ENCODE measurements at places on chromosomes 12 and 14. TPM values are rescaled to one million over a fixed set of nuclear protein-coding genes. Genes with fewer than 3 reads are reported as not detected.

LTBP2 gene
- not detected for total RNA-seq

SLC6A15 gene
- not detected for total RNA-seq

PLEK2 gene
- total RNA-seq: not detected

TIGAR gene
- 4.8 TPM for total RNA-seq

KRT73 gene
- not detected for total RNA-seq

DDX54 gene
- 81.5 TPM for total RNA-seq

GRCh38 chr12:2944401-2945047 is 14.7 kb upstream of the TEAD4 start:
- H3K4me1 ChIP-seq: no peaks in the 10 kb centered on the region
- no peaks in the 10 kb centered on the region for H3K27me3 ChIP-seq
- no peaks in the 10 kb centered on the region for H3K36me3 ChIP-seq

- peak overlapping the region; percentile 23 for H3K4me3 ChIP-seq
- H3K27me3 ChIP-seq: no peaks in the 10 kb centered on the region
- peaks cover 86% of the 10 kb centered on the region for H3K4me1 ChIP-seq
- peak overlapping the region; percentile 97 for H3K27ac ChIP-seq
Measured at GRCh38 chr14:54771411-54772027, 131.1 kb downstream of the GCH1 start.

GRCh38 chr14:79515158-79515557 is 696.1 kb downstream of the DIO2 start:
- no peak overlapping the region for H3K27ac ChIP-seq
- no peak overlapping the region for H3K4me3 ChIP-seq
- H3K36me3 ChIP-seq: no peaks in the 10 kb centered on the region
- H3K4me1 ChIP-seq: no peaks in the 10 kb centered on the region
- H3K27me3 ChIP-seq: no peaks in the 10 kb centered on the region

DNA sequence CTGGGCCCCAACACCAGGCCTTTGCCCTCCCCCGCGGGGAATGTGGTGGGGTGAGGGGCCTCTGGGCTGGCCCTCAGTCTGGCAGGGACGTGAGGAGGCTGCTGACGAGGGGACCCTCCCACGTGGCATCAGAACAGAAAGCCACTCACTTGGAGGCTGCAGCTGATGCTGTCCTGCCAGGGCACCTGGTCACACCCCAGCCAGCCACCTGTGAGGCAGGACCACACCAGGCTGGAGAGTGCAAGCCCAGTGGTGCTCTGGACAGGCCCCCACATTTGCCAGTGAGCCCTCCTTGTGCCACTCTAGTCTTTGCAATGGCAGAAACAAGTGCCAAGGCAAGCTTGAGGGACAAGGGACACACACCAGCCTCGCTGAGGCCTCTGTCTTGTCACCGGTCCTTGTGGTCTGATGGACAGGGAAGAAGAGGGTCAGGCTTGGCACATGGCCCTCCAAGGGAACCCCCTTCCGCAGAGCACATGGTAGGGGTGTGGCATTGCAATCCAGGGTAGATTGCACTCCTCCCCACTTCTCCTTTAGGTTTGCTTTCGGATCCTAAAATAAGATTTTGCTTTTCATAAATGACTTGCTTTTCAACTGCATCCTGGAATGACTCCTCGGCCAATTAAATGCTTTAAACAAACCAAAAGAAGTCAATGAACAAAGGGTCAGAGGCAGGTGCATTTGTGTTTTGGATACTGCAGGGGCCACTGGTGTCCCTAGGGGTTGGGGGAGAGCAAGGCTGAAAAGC is 53.7 kb downstream of the CCDC88C start:
- peaks cover 62% of the 10 kb centered on the region for H3K4me1 ChIP-seq
- H3K27ac ChIP-seq: peak overlapping the region; percentile 16
- H3K27me3 ChIP-seq: no peaks in the 10 kb centered on the region
- peak; percentile 88 for DNase-seq

GRCh38 chr12:102920271-102920670 is 3.2 kb upstream of the PAH start:
- H3K4me1 ChIP-seq: peaks cover 20% of the 10 kb centered on the region
- no peak overlapping the region for H3K27ac ChIP-seq
- no peak overlapping the region for H3K4me3 ChIP-seq
- H3K27me3 ChIP-seq: no peaks in the 10 kb centered on the region

GRCh38 chr12:80756875-80757274 is 40.2 kb downstream of the MYF5 start:
- H3K4me3 ChIP-seq: no peak overlapping the region
- H3K27me3 ChIP-seq: no peaks in the 10 kb centered on the region
- no peak overlapping the region for H3K27ac ChIP-seq
- DNase-seq: no peak

All from Karpas-422 (cell line).